Thoracic aorta (tissue), 2 donors: ENCODE measurements at places on chromosomes 4 and X.

DNA sequence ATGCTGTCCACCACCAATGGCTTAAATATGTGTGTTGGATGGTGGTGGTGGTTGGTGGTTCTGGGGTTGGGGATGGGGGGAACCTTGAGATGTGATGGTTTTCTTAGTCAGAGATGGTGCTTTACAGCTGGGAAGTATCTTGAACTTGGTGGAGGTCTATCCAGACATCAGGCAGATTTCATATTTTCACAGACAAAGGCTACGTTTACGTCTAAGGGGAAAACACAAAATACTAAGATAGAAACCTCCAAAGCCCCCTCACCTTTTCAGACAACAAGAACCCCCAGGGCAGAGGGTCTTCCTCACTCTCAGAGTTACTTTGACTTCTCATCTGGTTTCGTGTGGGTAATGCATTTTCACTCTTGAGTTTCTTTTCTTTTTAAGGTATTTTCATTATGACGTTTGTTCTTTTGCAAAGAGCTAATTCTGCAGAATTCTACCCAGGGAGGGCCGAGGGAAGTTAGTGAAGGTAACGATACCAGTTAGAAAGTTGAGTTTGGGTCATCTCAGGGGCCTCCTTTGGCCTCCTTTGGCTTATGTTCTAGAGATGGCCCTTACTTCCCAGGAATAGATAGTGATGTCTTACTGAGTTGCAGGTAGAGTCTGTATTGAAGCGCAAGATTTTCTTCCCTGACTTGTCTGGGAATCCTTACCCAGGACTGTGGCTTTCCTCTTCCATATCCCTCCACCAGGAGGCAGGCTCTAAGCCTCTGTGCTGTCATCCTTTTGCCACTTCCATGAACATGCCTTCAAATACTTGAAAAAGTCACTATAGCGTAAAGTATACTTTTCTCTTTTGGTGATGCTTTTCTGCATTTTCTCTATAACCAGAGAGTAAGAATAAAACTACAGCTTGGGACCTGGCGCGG is 31.9 kb downstream of the RHOH start:
- no peak for DNase-seq

DNA sequence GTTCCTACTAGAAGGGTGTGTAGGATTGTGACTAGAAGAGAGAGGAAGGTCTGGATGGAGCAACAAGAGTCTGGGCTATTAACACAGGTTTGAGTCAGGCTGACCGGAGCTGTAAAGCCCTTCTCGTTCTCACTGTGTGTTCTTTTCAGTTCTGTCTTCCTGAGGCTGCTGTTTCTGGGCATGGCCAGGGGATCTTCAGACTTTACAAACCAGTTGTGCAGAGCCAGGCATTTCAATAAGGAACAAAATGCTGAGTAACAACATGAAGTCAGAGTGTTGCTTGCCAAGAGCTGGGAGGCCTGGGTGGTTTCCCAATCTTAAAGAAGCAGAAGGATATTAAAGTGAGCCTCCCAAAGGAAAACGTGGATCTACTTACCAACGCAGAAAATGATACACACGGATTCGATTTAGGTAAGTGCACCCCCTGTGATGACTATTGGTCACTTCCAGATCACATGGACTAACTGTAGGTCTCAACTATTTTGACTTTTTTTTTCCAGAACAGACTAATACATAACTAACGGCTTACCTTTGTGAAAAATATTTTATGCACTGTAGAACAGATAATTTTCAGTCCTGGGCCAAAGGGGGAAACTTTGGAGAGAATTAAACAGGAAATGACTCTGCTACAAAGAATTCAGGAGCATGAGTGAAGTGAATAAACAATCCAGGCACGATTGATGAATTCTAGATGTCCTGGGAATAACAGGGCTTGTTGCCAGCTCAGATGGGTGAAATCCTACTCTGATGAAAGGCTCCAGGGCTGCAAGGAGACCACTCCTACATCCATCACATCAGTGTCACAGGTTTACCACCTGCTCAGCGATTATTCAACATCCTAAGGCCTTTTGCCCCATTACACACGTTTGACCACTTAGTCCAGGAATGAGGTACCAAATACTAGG is 94.5 kb downstream of the ANXA3 start:
- DNase-seq = peak; percentile 52

GRCh38 chrX:77444545-77444944 is 2.6 kb upstream of the FGF16 start:
- no peak for DNase-seq

DNA sequence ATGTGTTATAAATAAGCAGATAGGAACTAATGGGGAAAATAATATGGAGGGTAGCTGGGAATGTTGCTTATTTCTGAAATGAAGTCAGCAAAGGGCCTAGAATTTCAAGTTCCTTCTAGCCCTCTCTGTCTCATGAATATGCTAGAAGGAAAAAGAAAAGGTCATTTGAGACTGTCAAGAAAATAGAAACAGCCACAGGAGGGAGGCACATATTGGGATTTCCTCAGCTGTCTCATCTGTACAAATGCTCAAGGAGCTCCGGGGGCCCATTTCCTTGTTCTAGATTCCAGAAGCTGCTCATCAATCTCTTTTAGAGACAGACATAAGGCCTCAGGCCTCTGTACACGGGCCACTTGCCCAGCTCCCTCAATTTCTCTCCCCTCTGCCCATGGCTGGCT is 127.6 kb upstream of the ETNPPL start:
- no peak for DNase-seq

DNA sequence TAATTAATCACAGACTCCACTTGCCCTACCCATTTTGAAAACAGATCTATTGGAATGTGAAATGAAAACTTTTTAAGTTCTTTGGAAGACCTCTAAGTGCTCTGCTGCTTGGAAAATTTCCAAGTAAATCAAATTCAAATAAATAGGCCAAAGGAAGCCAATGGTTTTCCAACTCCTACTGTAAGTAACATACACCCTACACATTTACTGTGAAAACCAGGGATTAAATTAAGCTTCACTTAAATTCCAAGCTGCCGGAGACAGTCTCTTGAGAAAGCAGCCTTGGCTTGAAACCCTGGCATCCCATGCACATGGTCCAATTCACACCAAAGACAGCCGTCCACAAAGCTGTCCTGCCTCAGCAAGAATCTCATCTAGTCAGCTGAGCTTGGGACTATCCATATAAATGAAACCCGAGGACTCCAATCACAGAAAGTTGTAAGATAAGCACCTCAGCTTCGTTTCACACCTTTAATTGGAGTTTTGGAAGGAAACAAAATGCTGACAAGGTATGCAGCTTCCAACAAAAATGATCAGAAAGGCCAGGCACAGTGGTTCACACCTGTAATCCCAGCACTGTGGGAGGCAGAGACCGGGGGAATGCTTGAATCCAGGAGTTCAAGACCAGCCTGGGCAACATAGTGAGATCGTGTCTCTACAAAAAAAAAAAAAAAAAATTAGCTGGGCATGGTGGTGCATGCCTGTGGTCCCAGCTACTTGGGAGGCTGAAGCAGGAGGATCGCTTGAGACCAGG is 88.6 kb downstream of the APBB2 start:
- no peak for DNase-seq

DNA sequence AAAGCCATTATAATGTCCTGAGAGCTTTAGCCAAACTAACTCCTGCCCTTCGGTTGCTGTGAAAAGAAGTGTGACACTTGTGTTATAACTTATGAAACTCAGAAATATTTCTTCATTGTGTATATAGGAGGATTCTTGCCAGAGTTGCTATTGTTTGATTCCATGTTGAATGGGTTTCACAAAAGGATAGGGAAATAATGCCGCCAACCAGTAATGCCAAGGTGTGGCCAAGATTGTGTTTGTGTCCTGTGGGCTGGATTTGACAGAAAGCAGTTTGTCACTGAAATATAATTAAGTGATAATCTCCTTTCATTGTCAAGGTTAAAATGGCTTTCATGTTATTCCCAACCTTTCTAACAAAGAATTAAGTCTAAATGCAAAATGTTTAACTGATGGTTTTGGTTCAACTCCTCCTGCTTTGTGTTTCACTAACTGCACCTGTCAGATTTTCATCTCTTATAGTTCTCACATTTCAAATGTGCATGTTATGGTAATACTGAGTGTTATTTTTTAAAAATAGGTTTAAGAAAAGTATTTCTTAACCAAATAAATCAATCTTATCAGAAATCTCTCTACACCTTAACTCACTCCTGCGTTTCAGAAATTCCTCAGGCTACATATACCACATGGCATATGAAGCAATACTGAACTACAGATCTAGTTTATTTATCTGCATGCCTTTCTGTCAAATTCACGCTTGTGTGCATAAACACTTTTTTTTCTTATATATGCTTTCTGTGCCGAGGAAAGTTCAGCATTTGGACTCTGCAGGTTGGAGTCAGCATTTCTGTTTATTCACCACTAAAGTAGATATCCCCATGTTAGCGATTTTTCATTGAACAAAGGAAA is at the start of gene CLDN22:
Gene CLDN22 (minus strand): TSS at position 66 of the 849 bp plus-strand sequence. CDS start 58 bp downstream, at position 8.
- DNase-seq = no peak

DNA sequence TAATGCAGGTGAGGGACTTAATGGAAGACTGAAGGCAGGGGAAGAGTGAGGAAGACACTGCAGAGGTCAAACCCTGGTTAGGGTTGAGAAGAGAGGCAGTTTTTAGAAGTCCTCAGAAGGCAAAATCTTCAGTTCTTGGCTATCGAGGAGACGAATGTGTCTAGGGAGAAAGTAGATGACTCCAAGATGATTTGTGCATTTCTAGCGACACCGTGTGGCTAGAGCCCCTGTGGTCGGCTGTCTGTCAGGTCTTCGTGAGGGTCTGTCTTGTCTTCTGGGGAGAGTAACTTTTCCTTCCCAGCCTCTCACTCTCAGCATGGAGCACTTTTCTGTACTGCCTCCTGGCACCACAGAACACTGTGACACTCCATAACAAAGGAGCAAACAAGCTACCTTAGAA is 458.1 kb downstream of the STIM2 start:
- no peak for DNase-seq

DNA sequence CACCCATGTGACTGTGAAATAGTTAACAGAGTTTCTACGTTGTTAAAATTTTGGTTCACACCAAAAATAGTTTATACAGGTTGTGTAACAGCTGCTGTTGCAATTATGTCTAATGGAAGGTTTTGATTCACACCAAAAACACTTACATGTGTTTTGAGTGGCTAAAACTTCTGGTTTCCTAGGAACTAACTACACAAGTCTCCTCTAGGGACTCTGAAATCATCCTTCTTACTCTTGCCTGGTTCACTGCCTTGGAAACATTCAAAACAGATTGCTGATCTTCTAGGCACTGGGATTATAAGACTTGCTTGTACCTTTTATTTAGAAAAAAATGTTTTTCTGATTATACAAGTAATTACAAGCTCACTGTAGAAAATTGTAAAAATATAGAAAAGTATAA is 14.9 kb upstream of the MORC4 start:
- DNase-seq = no peak

- no peak for DNase-seq
Measured at GRCh38 chrX:118396113-118396512, 50.2 kb downstream of the WDR44 start.

- DNase-seq = no peak
Measured at GRCh38 chrX:108245462-108245861, 153.9 kb downstream of the ATG4A start.

DNA sequence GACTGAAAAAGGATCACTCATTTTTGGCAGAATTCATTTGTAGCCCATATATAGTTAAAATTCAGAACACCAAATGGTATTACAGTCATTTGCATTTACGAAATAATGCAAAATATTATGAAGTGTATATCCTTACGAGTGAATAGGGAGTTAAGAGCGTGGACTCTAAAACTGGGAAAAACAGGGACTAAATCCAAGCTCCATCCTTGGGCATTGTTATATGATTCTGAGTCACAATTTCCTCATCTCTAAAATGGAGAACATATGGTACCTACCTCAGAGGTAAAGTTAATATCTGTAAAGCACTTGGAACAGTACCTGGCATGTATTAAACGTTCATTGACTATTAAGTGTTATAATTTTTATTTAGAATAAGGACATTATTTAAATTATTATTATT is 106.3 kb downstream of the ZAR1 start:
- no peak for DNase-seq

GRCh38 chr4:4919927-4920326 is 60.5 kb downstream of the MSX1 start:
- no peak for DNase-seq

DNA sequence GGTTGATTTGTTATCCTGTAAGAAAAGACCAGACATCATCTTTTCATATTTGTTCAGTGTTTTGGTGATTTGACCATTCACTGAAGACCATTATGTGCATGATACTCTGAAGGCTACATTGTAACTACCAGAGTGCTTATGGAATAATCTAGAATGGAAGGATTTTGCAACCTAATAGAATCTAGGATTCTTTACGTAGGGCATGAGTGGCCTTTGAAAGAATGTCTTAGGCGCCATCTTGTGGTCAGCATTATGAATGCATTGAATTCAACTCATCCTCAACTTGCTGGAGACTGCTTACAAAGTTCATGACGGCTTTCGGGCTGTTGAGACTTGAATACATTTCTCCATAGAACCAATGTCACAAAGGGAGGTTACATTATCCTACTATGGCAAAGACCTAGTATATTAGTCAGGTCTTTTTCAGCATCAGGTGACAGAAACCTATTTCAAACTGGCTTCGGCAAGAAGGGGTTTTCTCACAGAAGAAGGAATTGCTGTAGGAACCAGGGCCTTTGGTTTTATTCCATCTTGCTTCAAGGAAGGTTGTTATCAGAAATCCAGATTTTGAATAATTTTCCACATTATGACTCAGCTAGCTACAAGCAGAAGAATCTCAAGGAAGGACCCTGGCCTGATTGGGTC is 104.1 kb downstream of the GPAT3 start:
- DNase-seq = no peak

- DNase-seq = no peak
Measured at GRCh38 chrX:21374163-21374993, at the start of gene CNKSR2. Gene CNKSR2, plus strand, starts transcription at chrX:21374418. Its CDS starts 480 bp downstream, at chrX:21374898.
